ENCODE measurements at places on chromosomes 7 and 10.

DNA sequence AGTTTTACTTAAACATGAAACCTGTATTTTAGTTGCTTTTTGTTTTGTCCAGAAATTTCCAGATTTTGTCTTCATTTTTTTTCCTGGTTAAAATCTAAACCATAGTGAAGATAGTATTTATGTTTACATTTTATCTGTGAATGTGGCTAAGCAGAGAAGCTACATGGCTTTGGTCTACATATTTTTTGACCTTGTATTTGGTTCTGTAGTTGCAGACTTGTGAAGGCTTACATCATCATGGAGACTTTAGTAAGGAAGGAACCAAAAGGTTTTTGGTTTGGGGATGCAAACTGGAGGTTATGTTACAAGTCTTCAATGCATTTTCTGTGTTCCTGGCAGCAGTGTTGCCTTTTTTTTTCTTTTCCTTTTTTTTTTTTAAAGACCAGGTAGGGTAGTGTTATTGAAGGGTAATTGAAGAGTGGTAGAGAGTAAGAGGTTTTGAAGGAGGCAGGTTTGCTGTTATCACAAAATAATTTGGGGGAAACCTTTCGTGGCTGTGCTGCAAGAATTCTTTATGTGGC lies 30.9 kb upstream of the VDAC2 start:
- no peak for DNase-seq

DNA sequence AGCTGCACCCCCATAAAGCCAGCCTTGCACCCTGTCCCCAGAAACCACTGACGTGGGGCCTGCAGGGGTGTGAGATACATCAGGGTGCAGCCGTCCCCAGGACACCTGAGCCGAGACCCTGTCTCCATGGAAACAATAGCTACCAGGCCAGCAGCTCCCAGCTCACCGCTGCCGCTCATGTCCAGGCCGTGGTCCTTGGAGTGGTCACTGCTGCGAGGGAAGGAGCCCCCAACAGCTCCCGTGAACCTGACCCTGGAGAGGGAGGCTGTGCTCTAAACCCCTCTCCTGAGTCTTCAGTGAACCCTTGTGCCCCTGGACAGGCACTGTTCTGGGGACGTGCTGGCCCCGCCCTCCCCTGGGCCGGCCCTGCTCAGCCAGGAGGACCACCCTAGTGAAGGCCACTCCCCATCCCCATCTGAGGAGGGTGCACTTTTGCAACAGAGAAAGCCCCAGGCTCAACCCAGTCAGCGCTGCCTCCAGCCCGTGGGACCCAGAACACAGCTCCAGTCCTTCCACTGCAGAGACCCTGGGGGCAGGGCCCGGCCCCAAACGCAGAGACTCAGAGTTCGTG lies 19.6 kb upstream of the INPP5A start:
- no peak for DNase-seq

DNA sequence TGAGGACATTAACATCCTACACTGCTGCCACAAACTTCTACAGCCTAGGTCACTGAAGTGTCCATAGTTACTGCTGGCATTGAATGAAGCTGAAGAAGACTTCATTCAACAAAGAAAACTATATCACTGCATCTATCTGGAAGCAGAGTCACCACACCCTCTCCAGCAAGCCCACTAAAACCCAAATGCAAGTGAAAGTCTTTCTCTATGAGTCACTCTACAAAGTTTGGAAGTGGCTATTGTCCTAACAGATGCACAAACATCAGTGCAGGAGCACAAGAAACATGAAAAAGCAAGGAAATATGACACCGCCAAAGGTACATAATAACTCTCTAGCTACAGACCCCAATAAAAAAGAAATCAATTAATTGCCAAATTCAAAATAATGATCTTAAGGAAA lies 43.5 kb upstream of the CAMK2B start:
- no peak for DNase-seq

- no peak for DNase-seq
These were observed 598.3 kb downstream of the INHBA start for GRCh38 chr7:41104631-41105030.

GRCh38 chr7:23467806-23468525 lies 2.3 kb downstream of the IGF2BP3 start:
- DNase-seq: peak; percentile 27

- no peak for DNase-seq
These were observed 996 bp upstream of the C10orf90 start for GRCh38 chr10:126671402-126671975.

- DNase-seq: no peak
These were observed 3.8 kb upstream of the TRIM56 start for GRCh38 chr7:101081432-101081831.

DNA sequence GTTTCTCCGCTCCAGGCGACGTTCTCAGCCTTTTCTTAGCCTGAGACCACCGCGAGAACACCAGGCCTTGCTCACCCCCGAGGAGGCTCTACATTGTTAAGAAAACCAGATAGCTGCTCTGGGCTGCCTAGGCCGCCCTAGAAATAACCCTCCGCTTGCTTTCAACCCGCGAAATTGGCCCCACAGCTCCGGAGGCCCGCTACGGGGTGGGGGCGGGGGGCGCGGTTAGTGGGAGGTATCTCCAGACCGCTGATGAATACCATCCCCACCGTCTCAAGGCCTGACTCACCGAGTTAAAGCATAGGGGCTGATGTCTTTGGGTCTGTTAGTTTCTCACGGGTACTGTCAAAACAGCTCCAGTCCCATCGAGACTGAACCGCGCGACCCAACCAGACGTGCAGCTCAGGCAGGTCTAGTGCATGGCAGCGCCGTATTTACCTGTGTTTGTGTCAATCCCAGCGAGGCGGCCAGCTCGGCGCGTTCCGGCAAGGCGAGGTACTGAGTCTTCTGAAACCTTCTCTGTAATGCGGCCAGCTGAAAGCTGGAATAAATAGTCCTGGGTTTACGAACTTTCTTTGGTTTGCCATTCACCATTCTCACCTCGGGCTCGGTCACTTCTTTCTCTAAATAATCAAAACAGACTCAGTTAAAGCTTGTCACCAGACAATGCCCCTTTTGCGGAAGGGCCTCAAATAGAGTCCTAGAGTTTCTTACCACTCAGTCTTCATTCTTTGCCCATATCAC lies 2.7 kb downstream of the DLX5 start:
- DNase-seq: no peak

DNA sequence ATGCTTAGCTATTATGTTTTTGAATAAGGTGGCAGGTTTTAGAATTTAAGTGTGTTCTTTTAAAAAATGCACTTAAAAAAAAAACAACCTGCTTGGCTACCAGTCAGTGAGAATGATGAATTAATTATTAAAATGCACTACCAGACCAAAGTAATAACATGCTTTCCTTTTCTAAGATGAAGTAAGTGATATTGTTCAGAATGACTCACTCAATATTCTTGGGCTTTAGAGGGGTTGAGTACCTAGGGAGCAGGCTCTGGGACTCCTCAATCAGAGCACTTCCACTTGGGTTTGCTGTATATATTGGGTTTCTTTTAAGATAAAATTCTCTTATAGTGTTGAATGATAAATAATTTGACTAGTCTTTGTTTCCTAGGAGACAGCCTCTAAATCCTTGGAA lies 8.6 kb downstream of the STAM start:
- no peak for DNase-seq

- no peak for DNase-seq
These were observed 102.0 kb downstream of the NRF1 start for GRCh38 chr7:129713544-129713943.

DNA sequence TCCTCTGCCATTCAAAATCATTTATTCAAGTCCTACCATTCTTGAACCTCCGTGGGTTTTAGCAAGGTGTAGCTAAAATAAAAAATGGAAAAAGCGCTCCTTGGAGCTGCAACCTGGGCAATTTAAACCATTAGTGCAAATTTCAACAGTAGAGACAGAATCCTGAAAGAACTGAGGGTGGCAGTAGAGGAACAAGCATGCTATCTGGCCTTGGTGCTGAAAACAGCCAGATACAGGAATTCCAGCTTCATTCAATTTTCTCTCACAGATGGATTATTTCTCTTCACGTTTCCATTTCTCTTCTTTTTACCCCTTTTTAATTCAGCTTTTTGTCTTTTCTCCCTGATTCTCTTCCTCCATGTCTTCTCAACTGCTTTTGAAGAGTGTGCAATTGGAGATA lies 77.7 kb downstream of the OTUD1 start:
- no peak for DNase-seq

- DNase-seq: no peak
These were observed 98.7 kb upstream of the DNAJB6 start for GRCh38 chr7:157238087-157238486.

DNA sequence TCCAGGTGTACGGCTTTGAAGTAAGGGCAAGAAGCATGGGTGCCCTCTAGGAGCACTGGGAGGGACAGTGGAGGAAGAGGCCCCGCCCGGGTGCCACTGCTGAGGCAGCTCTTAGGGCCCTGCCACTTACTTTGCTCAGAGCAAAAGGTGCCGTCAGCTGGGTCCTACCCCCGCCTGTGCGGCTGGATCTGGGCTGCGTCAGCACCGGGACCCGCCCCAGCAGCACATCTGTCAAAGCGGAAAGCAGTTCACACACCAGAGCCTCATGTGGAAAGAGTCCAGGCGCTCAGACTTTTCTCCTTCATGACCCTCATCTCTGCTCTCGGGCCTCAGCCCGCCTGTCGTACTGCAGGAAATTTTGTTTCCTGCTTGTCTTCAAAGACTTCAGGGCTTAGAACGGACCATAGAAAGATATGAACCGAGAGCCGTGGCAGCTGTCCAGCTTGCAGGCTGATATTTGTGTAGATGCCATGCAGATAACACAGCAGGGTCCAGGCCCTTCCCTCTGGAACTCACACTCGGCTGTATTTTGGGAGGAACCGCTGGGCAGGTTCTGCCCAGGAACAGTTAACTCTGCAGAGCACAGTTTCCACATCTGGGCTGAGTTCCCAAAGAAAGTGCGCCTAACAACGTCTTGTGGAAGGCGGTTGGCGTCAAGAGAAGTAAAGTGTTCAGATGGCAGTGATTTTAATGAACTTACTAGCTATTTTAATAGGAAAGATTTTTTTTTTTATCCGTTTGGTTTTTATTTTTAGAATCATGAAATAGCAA lies 44.3 kb upstream of the PRKAR1B start:
- no peak for DNase-seq

DNA sequence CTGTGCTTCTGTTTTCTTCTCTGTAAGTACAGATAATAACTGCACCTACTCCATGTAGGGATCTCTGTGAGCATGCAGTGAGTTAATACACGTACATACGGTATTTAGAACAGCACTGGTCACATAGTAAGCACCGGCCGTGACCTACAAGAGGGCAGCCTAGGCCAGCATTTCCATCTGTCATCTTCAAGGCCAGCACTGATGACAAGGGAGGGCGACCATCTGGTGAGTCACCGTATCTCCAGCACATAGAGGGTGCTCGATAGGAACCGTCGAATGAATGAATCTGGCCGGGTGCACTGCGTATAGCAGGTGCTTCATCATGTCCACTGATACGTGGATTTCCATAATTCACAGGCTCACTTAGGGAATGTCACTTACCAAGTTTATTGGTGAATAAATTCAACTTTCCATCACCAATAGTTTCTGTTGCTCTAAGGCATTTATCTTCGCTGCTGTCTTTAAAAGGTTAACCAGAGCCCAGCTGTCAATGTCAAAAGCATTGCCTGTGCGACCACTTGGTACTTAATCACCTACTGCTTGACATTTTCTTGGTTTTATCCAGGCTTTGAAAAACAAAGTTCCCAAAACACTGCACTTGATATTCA lies 8.3 kb downstream of the NOD1 start:
- no peak for DNase-seq

GRCh38 chr10:126459032-126459831 lies 71.0 kb upstream of the ADAM12 start:
- no peak for DNase-seq

GRCh38 chr10:248307-248706 lies 113.1 kb downstream of the ZMYND11 start:
- DNase-seq: no peak

DNA sequence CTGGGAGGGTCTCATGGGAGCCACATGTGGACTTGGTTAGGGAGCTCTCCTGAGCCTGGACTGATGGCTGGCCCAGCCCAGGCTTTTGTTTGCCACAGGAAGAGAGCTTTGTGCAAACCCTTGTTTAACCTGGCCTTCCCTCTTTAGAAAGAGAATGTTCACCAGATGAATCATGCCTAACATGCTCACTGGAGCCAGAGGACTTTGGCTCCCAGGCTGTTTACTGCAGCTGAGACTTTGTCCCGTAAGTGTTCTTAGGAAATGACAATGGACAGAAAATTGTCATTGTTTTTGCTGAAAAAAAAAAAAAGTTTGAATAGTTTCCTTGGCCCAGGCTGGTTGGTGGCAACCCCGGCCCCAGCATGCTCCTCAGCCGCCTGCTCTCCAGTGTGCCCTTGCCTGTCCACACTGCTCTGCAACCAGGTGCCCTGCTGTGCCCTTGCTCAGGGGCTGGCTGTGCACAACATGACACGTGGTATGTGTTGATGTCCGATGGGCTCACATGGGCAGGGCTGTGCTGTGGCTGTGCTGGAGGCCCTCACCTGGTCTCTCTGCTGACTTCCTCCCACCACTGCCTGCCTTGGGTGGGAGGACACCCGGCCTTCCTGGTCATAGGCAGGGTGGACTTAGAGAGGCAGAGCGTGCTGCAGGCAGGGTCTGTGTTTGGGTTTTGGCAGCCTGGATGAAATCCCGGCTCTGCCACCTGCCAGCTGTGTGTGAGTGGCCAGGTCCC lies 215.3 kb upstream of the ZNF32 start:
- DNase-seq: no peak

GRCh38 chr10:119940487-119940886 lies 48.0 kb downstream of the SEC23IP start:
- DNase-seq: no peak

GRCh38 chr7:117827862-117828261 lies 45.4 kb downstream of the CTTNBP2 start:
- DNase-seq: no peak

DNA sequence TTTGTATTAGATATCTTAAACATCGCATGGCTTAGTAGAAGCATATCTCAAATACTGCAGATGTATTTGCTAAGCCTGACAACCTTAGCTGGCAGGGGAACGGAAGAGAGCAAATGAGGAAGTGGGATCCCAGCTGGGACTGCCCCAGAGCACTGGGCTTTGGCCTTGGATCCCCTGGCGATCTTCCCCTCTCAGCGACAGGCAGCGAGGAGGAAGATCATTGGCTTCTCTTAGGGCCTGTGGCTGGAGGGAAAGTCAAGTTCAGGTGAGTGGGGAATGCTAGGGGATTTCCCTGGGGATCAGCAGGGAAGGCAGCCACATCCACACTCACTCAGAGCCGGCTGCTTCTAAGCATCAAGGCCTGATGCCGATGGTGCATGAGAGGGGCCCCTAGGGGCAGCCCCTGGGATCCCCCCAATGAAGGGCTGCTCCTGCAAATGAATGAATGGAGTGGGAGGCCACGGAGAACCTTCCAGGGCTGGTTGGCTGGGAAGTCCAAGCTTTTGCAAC lies 42.0 kb downstream of the LYZL2 start:
- peak; percentile 10 for DNase-seq

Measured in CD4-positive, alpha-beta T cell treated with Interleukin-17A for 1 hour (primary cell).